ENCODE measurements at places on chromosomes 16 and 17. TPM values are rescaled to one million over a fixed set of nuclear protein-coding genes. Genes with fewer than 3 reads are reported as not detected.

Gene NPIPA3
- total RNA-seq, result 0.24 TPM

Gene LDHD
- total RNA-seq, result 6.4 TPM

Gene ALOX15B
- total RNA-seq, result not detected

Gene SMPD3
- 0.24 TPM for total RNA-seq

Gene PARD6A
- total RNA-seq, result 0.97 TPM

Gene TP53TG3
- total RNA-seq, result not detected

Gene ZFPM1
- 1.3 TPM for total RNA-seq

Gene FN3K
- 1.8 TPM for total RNA-seq

Gene KCNH4
- under 0.01 TPM for total RNA-seq

Gene CCL15
- not detected for total RNA-seq

Gene CACNA1G
- total RNA-seq, result 2.9 TPM

Gene CHD9NB
- total RNA-seq, result 0.65 TPM

Gene NEUROD2
- not detected for total RNA-seq

Gene FBXL16
- under 0.01 TPM for total RNA-seq

Gene MARCHF10
- total RNA-seq, result not detected

Gene HAS3
- 0.49 TPM for total RNA-seq

Gene KRT32
- not detected for total RNA-seq

Gene SEPTIN1
- total RNA-seq, result 0.32 TPM

Gene KIF19
- not detected for total RNA-seq

Gene GJD3
- 7.6 TPM for total RNA-seq

Gene KRTAP4-3
- not detected for total RNA-seq

Gene RDM1
- total RNA-seq, result not detected

Gene TBC1D3H
- not detected for total RNA-seq

Gene RCVRN
- total RNA-seq, result under 0.01 TPM

Gene MYH13
- not detected for total RNA-seq

Gene FBXW10
- 0.24 TPM for total RNA-seq

Gene ABHD15
- total RNA-seq, result 9.6 TPM

Gene FBF1
- 7.8 TPM for total RNA-seq

Gene GRIN2C
- total RNA-seq, result 0.16 TPM

Gene LRRC37A
- 0.73 TPM for total RNA-seq

Gene FOXL1
- total RNA-seq, result 2.9 TPM

Gene ERCC4
- 9.1 TPM for total RNA-seq

Gene ANKRD40
- total RNA-seq, result 48.1 TPM

Gene RILP
- total RNA-seq, result 3.7 TPM

Gene SSH2
- total RNA-seq, result 16.5 TPM

Gene HBM
- total RNA-seq, result not detected

Gene COX11
- total RNA-seq, result 29.7 TPM

Gene CAPNS2
- total RNA-seq, result 1.8 TPM

Gene CHST5
- total RNA-seq, result not detected

Gene CDT1
- total RNA-seq, result 1.2 TPM

Gene TEX14
- under 0.01 TPM for total RNA-seq

Gene SLC16A3
- 226 TPM for total RNA-seq

Gene PCTP
- 16.1 TPM for total RNA-seq

Gene MLST8
- 38.0 TPM for total RNA-seq

Gene CDC27
- total RNA-seq, result 97.0 TPM

Gene PIRT
- not detected for total RNA-seq

Gene MTSS2
- total RNA-seq, result 278 TPM

Gene BCO1
- 0.49 TPM for total RNA-seq

Gene WFIKKN2
- total RNA-seq, result not detected

Gene HOXB3
- 13.0 TPM for total RNA-seq

Gene CCL4
- not detected for total RNA-seq

Gene NOG
- 8.3 TPM for total RNA-seq

All from hair follicle dermal papilla cell (primary cell).